Chondrocyte (in vitro differentiated cells): ENCODE measurements at places on chromosomes 12 and 14.

- no peaks in the 10 kb centered on the region for H3K36me3 ChIP-seq
- DNase-seq: no peak
- H3K27ac ChIP-seq: no peak overlapping the region
- no peak overlapping the region for H3K4me3 ChIP-seq
These were observed 60.0 kb downstream of the PTPRB start for GRCh38 chr12:70577283-70577634.

GRCh38 chr12:112188130-112188830, 62.9 kb downstream of the TRAFD1 start:
- H3K27ac ChIP-seq: no peak overlapping the region
- no peak for DNase-seq
- peaks cover under 1% of the 10 kb centered on the region for H3K4me1 ChIP-seq
- H3K27me3 ChIP-seq: no peaks in the 10 kb centered on the region
- H3K36me3 ChIP-seq: peaks cover 16% of the 10 kb centered on the region

- no peak for DNase-seq
- H3K36me3 ChIP-seq: no peaks in the 10 kb centered on the region
- H3K4me1 ChIP-seq: peaks cover 2% of the 10 kb centered on the region
- H3K27ac ChIP-seq: no peak overlapping the region
- H3K4me3 ChIP-seq: no peak overlapping the region
These were observed 13.0 kb upstream of the NFATC4 start for GRCh38 chr14:24355009-24355408.

DNA sequence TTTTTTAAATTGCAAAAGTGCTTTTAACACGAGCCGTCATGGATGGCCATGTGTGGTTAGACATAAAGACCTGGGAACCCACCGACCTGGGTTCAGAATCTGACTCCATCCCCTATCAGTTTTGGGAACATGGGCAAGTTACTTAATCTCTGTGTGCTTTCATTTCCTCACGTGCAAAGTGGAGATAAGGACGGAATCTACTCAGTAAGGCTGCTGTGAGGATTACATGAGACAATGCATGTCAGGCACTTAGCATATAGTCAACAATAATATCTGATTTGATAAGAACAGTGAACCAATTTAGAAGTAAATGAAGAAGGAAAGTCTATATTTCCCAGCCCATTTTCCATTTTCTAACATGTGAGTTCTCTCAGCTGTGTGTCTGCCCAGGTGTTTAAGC, 235.4 kb downstream of the SUDS3 start:
- no peaks in the 10 kb centered on the region for H3K4me1 ChIP-seq
- DNase-seq: no peak
- H3K27me3 ChIP-seq: peaks cover 4% of the 10 kb centered on the region
- no peak overlapping the region for H3K27ac ChIP-seq
- no peak overlapping the region for H3K4me3 ChIP-seq
- no peaks in the 10 kb centered on the region for H3K36me3 ChIP-seq

DNA sequence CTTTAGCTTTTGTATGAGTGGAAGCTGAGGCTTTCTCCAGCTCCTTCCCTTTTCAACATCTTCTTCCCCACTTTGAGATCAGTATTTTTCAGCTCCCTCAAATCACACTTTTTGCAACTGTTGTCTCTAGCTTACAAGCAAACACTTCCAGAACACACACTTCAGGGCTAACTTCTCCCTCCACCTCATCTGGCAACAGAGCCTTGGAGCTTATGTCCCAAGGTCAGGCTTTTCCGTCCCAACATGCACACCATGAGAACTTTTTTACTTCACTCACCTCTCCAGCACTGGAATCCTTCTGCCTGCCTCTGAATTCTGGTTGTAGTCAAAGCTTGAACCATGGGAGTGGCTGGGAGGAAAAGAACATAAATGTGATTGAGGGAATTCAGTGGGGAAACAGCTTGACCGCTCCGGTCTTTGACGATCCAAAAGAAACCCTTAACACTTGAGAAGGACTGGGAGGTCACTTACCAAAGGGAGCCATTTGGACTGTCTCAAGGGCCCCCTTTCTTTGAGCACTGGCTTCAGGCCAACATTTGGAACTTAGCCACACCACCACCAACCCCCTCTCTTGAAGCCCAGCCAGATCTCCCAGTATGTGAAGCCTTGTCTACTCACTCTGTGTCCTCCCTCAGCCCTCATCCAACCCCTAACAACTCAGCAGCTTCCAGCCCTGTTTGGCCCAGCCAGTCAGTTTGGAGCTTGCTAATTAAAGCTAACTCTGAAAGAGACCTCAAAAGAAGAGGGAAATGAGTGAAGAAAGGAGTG, 3.9 kb upstream of the BLOC1S1 start:
- no peak overlapping the region for H3K4me3 ChIP-seq
- peaks cover 22% of the 10 kb centered on the region for H3K27me3 ChIP-seq
- no peaks in the 10 kb centered on the region for H3K36me3 ChIP-seq
- peak; percentile 10 for DNase-seq
- peaks cover 38% of the 10 kb centered on the region for H3K4me1 ChIP-seq

DNA sequence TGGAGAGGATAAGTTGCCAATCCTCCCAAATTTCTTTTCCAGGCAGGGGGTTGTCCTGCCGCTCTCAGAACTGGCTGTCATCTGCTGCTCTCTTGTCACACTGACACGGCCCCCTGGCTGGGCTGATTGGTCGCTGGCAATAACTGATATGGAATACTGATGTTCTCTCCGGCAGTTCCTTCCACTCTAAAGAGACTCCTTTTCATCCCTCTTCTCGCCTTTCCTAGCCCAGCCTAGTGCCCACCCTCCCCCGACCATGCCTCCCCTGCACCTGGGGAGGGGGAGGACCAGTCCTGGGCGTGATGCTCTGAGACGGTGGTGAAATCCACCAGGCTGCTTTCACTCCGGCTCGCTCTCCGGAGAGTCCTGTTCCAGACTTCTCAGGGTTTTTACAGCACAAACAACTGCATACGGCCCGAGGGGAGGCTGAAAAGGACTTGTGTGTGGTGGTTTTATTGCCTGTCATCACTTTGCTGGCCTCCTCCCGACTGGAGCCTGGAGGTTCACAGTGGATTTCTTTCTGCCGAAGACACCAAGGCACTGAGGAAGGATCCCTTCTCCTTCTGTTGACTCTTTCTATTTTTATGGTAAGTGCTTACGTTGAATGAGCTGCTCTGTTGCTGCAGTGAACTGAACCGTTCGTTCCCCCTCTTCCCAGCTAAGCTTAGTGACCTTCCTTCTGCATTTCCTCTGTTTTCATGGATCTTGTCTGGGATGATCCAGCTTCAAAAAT, at the start of gene ANO4:
TSS of gene ANO4 (plus strand) at position 336 of the 733 bp plus-strand sequence. CDS start 107,010 bp downstream, outside the sequence.
- peaks cover 55% of the 10 kb centered on the region for H3K4me1 ChIP-seq
- H3K4me3 ChIP-seq: peak within 1 kb of the TSS; percentile 90
- no peaks in the 10 kb centered on the region for H3K27me3 ChIP-seq
- DNase-seq: no peak

DNA sequence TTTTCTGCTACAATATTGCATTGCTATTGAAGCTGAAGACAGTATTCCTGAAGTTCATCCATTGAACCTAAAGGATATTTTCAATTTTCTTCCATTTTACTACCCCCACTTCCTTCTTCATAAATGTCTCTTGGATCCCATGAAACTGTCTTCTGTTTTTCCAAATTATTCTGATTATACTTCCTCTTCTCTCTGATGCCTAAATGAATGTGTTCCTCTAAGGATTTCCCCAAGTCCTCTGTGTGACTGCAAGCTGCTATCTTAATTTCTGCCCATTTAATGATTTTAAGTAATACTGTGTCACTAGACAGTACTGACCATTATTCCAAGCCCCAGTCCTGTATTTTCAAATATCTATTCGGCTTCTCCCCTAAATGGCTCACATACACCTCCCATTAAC, 102.9 kb downstream of the TAOK3 start:
- H3K36me3 ChIP-seq: no peaks in the 10 kb centered on the region
- no peak for DNase-seq
- peaks cover 12% of the 10 kb centered on the region for H3K4me1 ChIP-seq
- H3K4me3 ChIP-seq: no peak overlapping the region
- H3K27ac ChIP-seq: no peak overlapping the region

GRCh38 chr14:64612971-64613666, 63.4 kb downstream of the PPP1R36 start:
- H3K4me1 ChIP-seq: peaks cover 30% of the 10 kb centered on the region
- no peaks in the 10 kb centered on the region for H3K27me3 ChIP-seq
- H3K36me3 ChIP-seq: no peaks in the 10 kb centered on the region
- H3K4me3 ChIP-seq: no peak overlapping the region
- DNase-seq: no peak

DNA sequence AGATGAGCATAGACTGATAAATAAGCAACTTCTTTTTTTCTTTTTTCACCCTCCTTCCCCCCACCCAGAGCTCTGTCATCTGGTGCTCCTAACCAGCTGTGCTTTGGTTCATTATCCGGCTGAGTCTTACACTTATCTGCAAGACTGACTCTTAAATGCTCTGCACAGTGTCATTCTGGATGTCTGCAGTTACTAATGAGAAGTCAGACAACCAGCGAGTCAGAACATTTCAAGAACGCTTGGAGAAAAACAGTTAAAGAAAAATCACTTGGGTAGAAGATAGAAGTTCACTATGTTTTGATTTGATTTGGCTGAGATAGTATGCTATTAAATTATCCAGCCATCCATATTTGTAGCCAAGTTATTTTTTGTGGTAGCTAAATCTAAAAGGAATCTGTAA, 328.9 kb upstream of the PRICKLE1 start:
- peaks cover 40% of the 10 kb centered on the region for H3K4me1 ChIP-seq
- DNase-seq: no peak
- no peak overlapping the region for H3K27ac ChIP-seq
- no peaks in the 10 kb centered on the region for H3K36me3 ChIP-seq
- no peak overlapping the region for H3K4me3 ChIP-seq
- no peaks in the 10 kb centered on the region for H3K27me3 ChIP-seq

DNA sequence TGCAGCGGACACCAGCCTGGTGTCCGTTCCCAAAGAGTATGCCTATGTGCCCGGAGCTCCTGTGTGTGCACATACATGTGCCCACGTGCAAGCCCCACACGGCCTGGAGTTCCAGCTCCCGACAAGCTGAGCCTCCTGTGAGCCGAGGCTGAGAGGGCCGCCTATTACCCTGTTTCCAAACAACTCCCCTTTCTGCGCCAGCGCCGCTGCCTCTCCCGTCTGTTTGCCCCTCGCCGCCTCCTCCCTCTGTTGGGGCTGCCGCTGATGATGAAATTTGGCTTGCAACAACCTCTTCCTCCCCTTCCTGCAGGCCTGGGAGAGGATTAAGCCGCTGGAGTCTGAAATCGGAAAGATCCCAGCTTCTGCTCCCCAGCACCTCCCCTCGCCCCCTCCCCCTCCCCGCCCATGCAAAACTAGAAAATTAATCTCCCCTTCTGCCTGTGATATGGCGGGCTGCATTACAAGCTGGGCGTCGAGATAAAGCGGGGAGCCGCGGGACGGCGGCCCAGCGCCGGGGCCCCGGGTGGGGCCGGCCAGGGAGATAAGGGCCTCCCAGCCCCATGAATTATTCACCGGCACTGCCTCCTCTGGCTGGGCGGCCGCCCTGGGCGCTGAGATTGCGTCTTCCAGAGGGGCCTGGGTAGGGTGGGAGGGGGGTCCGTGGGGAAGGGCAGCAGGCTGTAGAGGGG, 6.8 kb upstream of the ASIC1 start:
- no peak overlapping the region for H3K4me3 ChIP-seq
- H3K27ac ChIP-seq: no peak overlapping the region
- peaks cover 2% of the 10 kb centered on the region for H3K36me3 ChIP-seq
- DNase-seq: peak; percentile 37
- H3K27me3 ChIP-seq: peaks cover 38% of the 10 kb centered on the region
- H3K4me1 ChIP-seq: no peaks in the 10 kb centered on the region

- H3K4me1 ChIP-seq: no peaks in the 10 kb centered on the region
- H3K36me3 ChIP-seq: no peaks in the 10 kb centered on the region
- H3K27me3 ChIP-seq: no peaks in the 10 kb centered on the region
- no peak for DNase-seq
- H3K27ac ChIP-seq: no peak overlapping the region
These were observed 130.2 kb upstream of the PKP2 start for GRCh38 chr12:33026791-33027190.

DNA sequence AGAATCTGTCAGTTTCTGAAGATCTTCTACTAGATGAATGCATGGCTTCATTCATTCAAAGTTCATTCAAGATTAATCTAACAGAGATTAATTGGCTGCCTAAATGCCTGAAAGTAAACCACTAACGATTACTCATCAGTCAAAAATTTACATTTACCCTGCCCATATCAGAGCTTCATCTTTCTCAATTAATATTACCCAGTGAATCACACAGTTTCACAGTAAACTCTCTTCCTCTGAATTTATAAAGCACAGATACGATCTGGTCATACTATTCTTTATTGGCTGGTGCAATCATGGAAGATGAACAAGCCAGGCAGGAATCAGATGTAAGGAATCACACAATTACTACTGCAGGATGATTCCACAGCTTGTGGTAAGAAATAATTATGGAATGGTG, 377.7 kb downstream of the SLC16A7 start:
- H3K27me3 ChIP-seq: peaks cover 2% of the 10 kb centered on the region
- DNase-seq: no peak
- H3K27ac ChIP-seq: no peak overlapping the region

- H3K4me1 ChIP-seq: peaks cover 17% of the 10 kb centered on the region
- H3K27ac ChIP-seq: no peak overlapping the region
- H3K4me3 ChIP-seq: no peak overlapping the region
- no peaks in the 10 kb centered on the region for H3K36me3 ChIP-seq
These were observed 59.6 kb downstream of the ZFP36L1 start for GRCh38 chr14:68733086-68733914.

DNA sequence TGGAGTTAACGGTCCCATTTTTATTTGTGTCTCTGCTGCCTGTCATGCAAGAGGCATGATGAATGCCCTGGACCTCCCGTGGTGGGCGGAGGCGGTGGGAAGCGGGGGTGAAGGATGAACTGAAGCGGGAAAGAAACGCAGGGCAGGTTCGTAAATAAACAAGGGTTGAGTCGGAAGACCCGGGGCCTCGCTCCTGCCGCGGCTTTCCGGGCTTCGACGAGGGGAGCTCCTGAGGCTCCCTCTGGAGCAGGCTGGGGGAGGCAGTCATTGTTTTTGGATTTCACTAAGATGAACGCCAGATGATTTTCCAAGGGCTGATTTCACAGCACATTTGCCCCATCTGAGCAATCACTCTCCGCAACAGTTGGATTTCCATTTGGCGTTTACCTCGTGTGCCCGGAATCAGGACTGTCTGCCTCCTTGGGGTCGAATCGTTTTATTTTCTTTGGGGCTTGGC, 130.2 kb downstream of the SLC38A6 start:
- no peaks in the 10 kb centered on the region for H3K27me3 ChIP-seq

- peaks cover 10% of the 10 kb centered on the region for H3K36me3 ChIP-seq
- DNase-seq: no peak
- no peaks in the 10 kb centered on the region for H3K27me3 ChIP-seq
- H3K4me3 ChIP-seq: no peak overlapping the region
These were observed 9.6 kb downstream of the COX14 start for GRCh38 chr12:50121641-50122040.
